ENCODE measurements at places on chromosomes 7 and 10. TPM values are rescaled to one million over a fixed set of nuclear protein-coding genes. Genes with fewer than 3 reads are reported as not detected.
A peak's percentile ranks its signal among the peaks of the same experiment; 100 is the strongest.

DNA sequence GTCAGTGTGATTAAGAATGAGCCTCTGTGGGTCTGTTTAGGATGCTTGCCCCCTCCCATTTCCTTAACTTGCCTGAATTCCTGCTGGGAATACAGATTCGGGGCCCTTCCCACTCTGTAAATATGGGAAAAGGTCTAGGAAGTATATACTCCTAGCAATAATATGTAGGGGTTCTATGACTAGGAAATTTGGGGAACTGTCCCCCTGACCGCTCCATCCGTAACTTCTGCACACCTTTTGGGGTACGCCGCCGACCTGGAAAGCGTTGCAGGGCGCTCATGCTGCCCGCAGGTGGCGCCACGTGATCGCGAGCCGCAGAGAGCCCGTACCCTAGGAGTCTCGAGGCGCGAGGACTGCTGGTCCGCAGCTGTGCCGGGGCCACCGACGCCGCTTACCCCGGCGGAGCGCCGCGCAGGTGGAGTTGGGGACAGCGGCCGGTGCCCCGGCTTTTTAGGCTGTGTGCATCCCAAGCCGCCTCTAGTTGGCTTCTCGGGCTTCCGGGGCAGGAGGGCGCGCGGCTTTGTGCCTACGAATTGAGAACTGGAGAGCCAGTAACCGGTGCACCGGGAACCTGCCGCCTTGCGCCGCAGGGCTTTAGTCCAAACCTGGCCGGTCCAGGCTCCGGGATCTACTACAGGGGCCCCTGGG is 656 bp upstream of the CNNM2 start:
- DNase-seq: peak; percentile 88
- peak overlapping the region; percentile 68 for H3K27ac ChIP-seq
- H3K4me1 ChIP-seq: no peaks in the 10 kb centered on the region

- H3K4me3 ChIP-seq: no peak overlapping the region
- no peaks in the 10 kb centered on the region for H3K4me1 ChIP-seq
- no peak overlapping the region for H3K27ac ChIP-seq
These were observed 170.4 kb upstream of the C7orf33 start for GRCh38 chr7:148419856-148420832.

DNA sequence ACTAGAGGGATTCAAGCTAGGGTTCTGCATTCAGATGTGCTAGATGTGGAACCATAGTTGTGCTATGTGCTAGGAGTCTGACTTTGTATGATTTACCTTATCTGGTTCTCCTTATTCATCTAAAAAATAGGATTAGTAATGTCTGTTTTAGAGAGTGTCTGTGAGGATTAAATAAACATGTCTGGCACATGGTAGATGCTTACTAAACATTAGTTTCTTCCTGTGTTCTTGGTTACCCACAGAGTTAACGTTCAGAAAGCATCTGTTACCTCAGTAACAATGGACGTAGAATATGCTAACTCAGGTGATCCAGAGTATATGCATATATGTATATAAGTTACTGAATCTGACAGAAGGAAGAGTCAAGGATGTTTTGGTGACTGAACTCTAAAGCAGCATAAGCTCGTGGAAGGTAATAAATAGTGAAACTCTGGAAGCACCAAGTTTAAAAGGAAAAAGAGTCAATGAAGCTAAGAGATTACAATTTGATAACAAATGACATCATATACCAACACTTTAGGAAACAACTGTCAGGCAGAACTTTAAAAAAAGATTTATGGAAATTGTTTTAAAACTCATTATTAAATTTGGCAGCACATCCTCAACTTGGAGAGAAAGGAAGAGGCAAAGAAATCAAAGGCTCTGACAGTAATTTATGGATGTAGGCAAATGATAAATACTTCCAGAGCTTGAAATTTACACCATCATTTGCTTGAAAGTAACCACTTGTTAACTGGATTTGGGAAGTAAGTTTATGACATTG is 127.0 kb downstream of the CCNY start:
- H3K4me1 ChIP-seq: peaks cover 25% of the 10 kb centered on the region
- H3K4me3 ChIP-seq: no peak overlapping the region
- no peak for DNase-seq

DNA sequence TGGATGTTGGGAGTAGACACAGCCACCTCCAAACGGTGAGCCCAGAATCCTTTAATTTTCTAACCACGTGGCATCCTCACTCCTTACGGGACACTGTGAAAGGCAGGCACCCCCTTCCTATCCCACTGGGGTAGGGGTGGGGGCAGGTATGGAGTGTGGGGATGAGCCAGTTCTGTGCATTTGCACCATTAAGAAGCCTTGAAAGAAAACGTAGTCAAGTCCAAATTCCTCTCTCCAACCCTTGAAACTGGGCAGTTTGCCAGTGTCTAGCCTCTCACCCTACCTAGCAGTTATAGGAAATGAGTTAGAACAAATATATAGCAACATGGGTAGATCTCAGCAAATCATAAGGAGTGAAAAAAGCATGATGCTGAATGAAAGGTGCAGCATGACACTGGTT is 92.4 kb upstream of the LEP start:
- DNase-seq: no peak
- no peaks in the 10 kb centered on the region for H3K36me3 ChIP-seq
- peaks cover 23% of the 10 kb centered on the region for H3K27me3 ChIP-seq
- no peak overlapping the region for H3K4me3 ChIP-seq
- no peaks in the 10 kb centered on the region for H3K4me1 ChIP-seq
- H3K27ac ChIP-seq: no peak overlapping the region

DNA sequence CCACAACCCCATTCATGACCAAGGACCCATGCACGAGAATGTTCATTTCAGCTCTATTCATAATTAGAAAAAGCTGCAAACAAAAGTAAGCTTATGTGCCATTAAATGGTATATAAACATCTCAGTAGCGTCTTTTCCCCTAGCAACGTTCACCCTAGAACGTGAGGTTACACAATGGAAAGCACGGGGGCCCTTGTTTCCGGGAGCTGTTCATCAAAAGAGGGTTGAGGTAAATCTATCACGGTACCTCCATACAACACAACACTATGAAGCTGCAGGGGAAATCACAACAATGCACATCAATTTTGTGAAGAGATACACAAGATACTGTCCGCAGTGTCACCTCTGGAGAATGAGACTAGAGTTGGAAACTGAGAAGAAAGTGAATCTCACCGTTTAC is 80.9 kb upstream of the DDC start:
- no peaks in the 10 kb centered on the region for H3K4me1 ChIP-seq
- DNase-seq: no peak
- H3K4me3 ChIP-seq: no peak overlapping the region
- no peaks in the 10 kb centered on the region for H3K27me3 ChIP-seq
- no peak overlapping the region for H3K27ac ChIP-seq

GRCh38 chr10:33509231-33509831 is 174.9 kb upstream of the NRP1 start:
- peak; percentile 88 for DNase-seq
- peak overlapping the region; percentile 5 for H3K27ac ChIP-seq
- peaks cover 22% of the 10 kb centered on the region for H3K4me1 ChIP-seq
- peak overlapping the region; percentile 19 for H3K4me3 ChIP-seq
- no peaks in the 10 kb centered on the region for H3K27me3 ChIP-seq
- H3K36me3 ChIP-seq: no peaks in the 10 kb centered on the region

GRCh38 chr10:105073999-105074398 is 432.9 kb downstream of the SORCS3 start:
- DNase-seq: no peak
- H3K4me3 ChIP-seq: no peak overlapping the region
- H3K27ac ChIP-seq: no peak overlapping the region
- no peaks in the 10 kb centered on the region for H3K4me1 ChIP-seq
- no peaks in the 10 kb centered on the region for H3K36me3 ChIP-seq
- no peaks in the 10 kb centered on the region for H3K27me3 ChIP-seq

GRCh38 chr10:30231071-30231652 is 117.9 kb downstream of the MTPAP start:
- H3K36me3 ChIP-seq: no peaks in the 10 kb centered on the region
- H3K4me3 ChIP-seq: no peak overlapping the region
- DNase-seq: no peak
- H3K27me3 ChIP-seq: no peaks in the 10 kb centered on the region
- no peak overlapping the region for H3K27ac ChIP-seq
- H3K4me1 ChIP-seq: peaks cover 19% of the 10 kb centered on the region

GRCh38 chr7:35037211-35037525 is at the start of gene DPY19L1:
TSS of gene DPY19L1 (minus strand) at chr7:35037485. CDS start at chr7:35037394, 91 bp downstream.
- DNase-seq: no peak
- no peaks in the 10 kb centered on the region for H3K27me3 ChIP-seq
- H3K4me1 ChIP-seq: peaks cover 23% of the 10 kb centered on the region
- no peaks in the 10 kb centered on the region for H3K36me3 ChIP-seq
- peak within 1 kb of the TSS; percentile 94 for H3K4me3 ChIP-seq

DNA sequence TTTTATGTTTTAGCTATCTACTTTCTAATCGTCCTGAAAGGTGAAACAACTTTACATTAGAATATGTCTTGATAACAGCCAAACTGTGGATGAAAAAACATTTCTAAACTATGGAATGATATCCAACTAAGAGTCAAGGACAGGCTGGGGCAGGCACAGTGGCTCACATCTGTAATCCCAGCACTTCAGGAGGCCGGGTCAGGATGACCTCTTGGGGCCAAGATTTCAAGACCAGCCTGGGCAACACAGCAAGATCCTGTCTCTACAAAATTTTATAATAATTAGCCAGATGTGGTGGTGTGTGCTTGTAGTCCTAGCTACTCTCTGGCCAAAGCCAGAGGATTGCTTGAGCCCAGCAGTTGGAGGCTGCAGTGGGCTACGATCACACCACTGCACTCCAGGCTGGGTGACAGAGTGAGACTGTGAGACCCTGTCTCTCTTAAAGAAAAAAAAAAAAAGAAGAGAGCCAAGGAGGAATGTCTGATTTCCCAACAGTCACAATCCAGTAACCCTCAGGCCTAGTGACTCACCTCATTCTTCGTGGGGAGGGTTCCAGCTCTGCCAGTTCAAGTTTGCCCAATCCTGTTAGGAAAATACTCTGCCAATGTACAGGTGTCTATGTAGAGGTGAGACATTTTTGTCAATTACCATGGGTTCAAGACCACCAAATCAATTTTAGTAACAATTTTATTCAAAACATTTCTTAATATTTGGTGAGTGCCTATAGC is 14.6 kb upstream of the FZD1 start:
- H3K4me3 ChIP-seq: no peak overlapping the region
- H3K27me3 ChIP-seq: no peaks in the 10 kb centered on the region
- H3K36me3 ChIP-seq: no peaks in the 10 kb centered on the region
- H3K4me1 ChIP-seq: peaks cover 12% of the 10 kb centered on the region
- peak; percentile 87 for DNase-seq

- H3K27me3 ChIP-seq: no peaks in the 10 kb centered on the region
- no peak overlapping the region for H3K27ac ChIP-seq
- DNase-seq: peak; percentile 63
- H3K36me3 ChIP-seq: no peaks in the 10 kb centered on the region
- H3K4me1 ChIP-seq: peaks cover 25% of the 10 kb centered on the region
These were observed 204.9 kb upstream of the NPSR1 start for GRCh38 chr7:34453150-34453549.

DNA sequence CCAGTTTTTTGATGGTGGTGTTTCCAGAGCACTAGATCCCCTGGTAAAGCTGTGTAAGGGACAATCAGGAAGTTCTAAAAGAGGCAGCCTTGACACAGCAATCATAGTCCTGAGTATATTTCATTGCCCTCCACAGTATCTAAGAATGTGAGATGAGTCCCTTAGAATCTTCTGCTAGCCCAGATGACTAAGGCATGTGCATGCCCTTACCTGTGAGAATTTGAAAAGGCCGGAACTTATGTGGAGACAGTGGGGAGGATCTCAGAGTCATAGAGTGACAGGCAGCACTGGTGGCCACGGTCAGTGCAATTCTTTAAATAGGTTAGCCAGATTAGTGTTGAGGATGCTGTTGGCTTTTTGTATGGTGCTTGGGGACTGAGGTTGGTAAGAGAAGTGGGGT is 361.4 kb upstream of the VSTM2A start:
- DNase-seq: no peak
- no peak overlapping the region for H3K4me3 ChIP-seq
- H3K27me3 ChIP-seq: no peaks in the 10 kb centered on the region
- no peak overlapping the region for H3K27ac ChIP-seq
- H3K36me3 ChIP-seq: no peaks in the 10 kb centered on the region

GRCh38 chr10:31782701-31783100 is 145.9 kb downstream of the ARHGAP12 start:
- H3K4me3 ChIP-seq: no peak overlapping the region
- no peak overlapping the region for H3K27ac ChIP-seq
- DNase-seq: no peak
- no peaks in the 10 kb centered on the region for H3K36me3 ChIP-seq
- H3K4me1 ChIP-seq: 0 out of 2 replicates have a peak, but pooled peaks cover 4% of the 10 kb centered on the region

Gene RBM28
- total RNA-seq: 11.3 TPM

Gene MYO1G
- not detected for total RNA-seq

Gene ZNF777
- 10.4 TPM for total RNA-seq

Gene CCDC172
- total RNA-seq: not detected

Gene ATOH7
- total RNA-seq: not detected

Gene ZNF736
- 3.2 TPM for total RNA-seq

Gene SLC26A4
- total RNA-seq: 0.25 TPM

Gene GIMAP4
- not detected for total RNA-seq
